Activated CD8-positive, alpha-beta memory T cell treated with anti-CD3 and anti-CD28 coated beads for 4 hours (primary cell): ENCODE measurements at places on chromosomes 1 and 21.
A peak's percentile ranks its signal among the peaks of the same experiment; 100 is the strongest.

DNA sequence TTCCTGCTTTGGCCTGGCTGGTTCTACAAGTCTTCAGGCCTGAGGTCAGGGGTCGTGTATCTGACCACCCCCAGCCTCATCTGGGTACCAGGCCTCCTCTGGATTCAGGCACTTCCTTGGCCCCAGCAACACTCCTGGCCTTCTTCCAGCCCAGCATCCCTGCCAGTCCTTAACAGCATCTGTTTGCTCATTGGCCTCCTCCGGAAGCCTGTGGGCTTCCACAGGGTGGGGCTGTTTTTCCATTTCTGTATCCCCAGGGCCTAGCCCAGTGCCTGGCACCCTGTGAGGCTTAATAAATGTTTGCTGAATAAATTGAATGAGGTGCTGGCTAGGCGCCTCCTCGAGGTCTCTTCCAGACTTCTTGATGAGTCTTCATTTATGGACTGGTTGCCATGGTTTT, 21.5 kb upstream of the GPR37L1 start:
- no peak for DNase-seq

DNA sequence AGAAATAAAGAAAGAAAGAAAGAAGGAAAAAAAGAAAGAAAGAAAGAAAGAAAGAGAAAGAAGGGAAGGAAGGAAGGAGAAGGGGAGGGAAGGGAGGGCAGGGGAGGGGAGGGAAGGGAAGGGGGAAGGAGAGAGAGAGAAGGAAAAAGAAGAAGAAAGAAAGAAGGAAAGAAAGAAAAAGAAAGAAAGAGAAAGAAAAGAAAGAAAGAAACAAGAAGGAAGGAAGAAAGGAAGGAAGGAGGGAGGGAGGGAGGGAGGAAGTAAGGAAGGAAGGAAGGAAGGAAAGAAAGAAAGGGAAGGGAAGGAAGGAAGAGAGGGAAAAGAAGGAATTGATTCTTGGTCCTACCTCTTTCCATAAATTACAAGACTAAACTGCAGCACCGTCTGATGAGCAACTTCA, 186.1 kb downstream of the URB2 start:
- no peak for DNase-seq

DNA sequence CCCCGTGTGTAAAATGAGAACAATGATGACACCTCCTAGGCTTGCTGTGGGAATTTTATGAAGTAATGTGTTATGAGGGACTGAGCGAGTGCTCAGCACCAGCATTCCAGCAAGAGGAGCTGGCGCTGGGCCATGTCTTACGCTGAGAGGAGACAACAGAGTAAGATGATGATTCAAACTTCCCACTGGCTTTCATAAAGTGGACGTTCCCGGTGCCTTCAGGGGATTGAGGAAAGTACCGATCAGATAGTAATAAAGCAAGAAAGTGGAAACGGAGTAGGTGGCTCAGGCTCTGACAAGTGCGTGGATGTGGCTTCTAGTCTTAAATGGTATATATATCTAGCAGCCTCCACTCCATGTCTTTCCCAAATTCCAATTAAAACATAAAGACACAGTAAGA, 23.8 kb downstream of the EPHA10 start:
- DNase-seq, result no peak

- no peak for DNase-seq
Measured at GRCh38 chr1:94490556-94490955, 51.0 kb downstream of the F3 start.

DNA sequence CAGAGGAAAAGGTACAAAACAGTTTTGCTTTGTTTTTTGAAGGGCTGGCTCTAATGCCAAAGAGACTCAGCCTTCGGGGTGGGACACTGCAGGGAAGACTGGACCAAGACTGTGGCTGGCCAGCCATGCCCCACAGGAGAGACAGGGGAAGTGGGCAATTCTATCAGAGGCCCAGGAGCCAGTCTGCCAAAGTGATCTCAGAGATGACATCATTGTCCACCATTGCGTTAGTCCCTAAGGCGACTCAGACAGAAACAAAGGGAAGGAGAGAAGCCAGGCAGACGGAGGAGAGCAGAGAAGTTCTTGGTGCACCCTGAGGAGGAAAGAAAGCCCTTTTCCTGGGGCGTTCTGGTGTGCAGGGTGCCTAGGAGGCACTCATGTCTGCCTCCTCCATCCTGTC, 26.4 kb downstream of the OPTC start:
- DNase-seq, result no peak

DNA sequence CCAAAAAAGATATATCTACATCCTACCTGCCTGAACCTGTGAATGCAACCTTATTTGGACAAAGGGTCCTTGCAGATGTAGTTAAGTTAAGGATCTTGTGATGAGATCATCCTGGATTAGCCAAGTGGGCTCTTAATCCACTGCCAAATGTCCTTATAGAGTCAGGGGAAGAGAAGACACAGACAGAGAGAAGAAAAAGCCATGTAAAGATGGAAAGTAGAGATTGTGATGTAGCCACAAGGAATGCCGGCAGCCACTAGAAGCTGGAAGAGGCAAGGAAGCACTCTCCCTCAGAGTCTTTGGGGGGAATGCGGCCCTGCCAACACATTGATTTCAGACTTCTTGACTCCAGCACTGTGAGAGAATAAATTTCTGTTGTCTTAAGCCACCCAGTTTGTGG, 16.2 kb downstream of the HSD11B1 start:
- no peak for DNase-seq

DNA sequence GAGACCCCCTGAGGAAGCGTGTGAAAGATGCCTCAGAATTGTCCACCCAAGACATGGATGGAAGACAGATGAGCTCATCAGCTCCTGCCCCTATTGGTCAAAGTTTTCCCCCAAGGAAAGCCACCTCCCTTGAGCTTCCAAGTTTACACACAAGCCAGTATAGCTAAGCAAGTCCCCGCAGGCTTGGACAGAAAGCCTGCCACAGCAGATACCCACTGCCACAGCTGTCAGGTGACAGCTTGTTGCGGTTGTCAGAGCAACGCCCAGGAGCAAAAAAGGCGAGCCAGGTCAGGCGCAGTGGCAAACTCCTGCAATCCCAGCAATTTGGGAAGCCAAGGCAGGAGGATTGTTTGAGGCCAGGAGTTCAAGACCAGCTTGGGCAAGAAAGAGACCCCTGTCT, 60.9 kb upstream of the IFNAR2 start:
- DNase-seq, result no peak

- no peak for DNase-seq
Measured at GRCh38 chr1:237864338-237865244, 26.1 kb downstream of the ZP4 start.

GRCh38 chr1:46527474-46528296, 23.8 kb downstream of the KNCN start:
- peak; percentile 33 for DNase-seq

- DNase-seq, result no peak
Measured at GRCh38 chr1:22208268-22208972, 65.5 kb upstream of the WNT4 start.

- DNase-seq, result no peak
Measured at GRCh38 chr1:40155910-40156309, 5.3 kb upstream of the RLF start.

DNA sequence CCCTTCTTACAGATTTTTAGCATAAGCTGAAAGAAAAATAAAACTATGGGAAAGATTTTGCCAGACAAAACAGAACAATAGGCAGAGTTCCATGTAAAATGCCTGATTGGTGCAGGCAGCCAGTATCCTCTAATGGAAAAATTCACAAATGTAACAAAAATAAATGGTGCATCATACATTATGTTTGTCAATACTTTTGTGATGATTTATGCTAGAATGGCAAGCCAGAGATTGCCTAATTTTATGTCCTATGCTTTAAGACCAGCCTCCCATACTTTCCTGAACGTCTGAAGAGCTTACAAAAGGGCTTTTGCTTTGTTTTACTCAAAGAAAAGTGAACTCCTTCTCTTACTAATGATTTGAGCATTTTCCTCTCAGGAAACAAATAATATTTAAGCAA, 81.5 kb upstream of the KCNJ15 start:
- no peak for DNase-seq

DNA sequence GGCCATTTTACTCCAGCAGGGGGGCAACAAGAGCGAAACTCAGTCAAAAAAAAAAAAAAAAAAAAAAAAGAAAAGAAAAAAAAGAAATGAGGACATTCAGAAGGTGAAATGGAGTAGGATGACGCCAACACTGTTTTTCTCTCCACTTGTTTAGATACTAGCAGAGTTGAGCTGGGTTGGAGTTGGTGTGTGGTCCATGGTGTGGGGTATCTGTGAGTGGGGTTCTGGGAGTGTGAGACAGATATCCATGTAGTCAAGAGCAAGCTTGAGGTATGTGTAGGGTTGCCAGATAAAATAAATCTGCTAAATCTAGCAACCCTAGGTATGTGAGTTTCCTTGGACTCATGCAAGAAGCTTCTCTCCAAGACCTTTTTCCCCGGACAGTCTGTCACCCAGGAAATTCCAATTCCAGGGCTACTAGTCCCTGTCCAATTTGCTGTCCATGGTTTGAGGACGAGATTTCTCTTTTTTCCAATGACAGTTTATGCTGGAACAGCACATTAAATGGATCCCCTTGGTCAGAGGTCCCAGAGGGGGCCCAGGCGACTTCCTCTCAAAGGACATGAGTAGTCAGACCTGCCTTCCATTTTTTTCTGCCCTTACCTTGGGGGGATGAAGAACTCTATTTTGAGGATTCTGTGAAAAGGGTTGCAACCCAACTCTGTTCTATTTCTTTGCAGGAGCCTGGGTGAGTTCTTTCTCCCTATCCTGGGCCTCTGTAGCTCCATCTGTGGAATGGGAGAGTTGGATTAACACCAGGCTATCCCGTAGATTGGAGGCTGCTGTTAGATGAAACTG, 2.1 kb upstream of the FOXD2 start:
- DNase-seq, result no peak

DNA sequence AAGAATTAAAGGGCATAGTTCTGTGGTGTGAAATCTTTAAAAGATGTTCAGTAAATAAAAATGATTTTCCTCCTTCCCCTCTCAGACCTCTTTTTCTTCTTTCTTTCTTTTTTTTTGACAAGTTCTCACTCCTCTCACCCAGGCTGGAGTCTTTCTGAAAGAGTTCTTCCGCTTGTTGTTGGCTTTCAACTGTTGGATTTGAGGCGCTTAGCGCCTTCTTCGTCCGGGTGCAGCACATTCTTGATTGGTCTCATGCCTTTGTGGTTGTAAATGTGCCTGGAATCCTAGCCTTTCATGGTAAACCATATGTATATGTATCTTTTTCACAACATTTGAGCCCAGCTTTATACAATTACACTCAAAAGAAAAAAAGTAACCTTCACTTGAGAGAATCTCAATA, 980 bp upstream of the METTL18 start:
- DNase-seq, result no peak

GRCh38 chr1:160121388-160121787, 5.8 kb downstream of the ATP1A2 start:
- DNase-seq, result no peak

DNA sequence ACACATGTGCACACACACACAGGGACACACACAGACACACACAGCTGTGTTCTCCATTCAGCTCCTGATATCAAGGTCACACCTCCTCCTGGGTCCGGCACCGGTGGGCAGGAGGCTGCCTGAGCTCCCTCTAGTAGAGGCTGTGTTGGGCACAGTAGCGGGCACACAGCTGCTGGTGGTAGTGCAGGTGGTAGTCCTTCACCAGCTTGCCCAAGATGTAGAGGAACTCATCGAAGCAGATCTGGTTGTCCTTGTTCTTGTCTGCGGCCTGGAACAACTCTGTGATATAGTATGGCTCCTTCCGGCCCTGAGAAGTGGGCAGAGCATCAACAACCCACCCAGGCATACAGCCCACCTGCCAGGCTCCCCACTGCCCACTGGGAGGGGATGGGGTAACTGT, 5.6 kb upstream of the S100A8 start:
- no peak for DNase-seq

GRCh38 chr21:31408301-31409088, 64.4 kb upstream of the TIAM1 start:
- no peak for DNase-seq

DNA sequence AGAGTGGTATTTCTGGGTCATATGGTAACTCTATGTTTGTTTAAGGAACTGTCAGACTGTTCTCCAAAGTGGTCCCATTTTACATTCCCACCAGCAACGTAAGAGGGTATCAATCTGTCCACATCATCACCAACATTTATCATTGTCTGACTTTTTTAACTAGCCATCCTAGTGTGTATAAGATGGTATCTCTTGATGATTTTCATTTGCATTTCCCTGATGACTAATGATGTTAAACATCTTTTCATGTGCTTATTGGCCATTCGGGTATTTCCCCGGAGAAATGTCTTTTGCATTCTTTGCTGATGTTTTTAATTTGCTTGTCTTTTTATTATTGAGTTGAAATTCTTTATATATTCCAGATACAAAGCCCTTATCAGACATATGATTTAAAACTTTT, 370.1 kb upstream of the NR5A2 start:
- DNase-seq, result no peak

DNA sequence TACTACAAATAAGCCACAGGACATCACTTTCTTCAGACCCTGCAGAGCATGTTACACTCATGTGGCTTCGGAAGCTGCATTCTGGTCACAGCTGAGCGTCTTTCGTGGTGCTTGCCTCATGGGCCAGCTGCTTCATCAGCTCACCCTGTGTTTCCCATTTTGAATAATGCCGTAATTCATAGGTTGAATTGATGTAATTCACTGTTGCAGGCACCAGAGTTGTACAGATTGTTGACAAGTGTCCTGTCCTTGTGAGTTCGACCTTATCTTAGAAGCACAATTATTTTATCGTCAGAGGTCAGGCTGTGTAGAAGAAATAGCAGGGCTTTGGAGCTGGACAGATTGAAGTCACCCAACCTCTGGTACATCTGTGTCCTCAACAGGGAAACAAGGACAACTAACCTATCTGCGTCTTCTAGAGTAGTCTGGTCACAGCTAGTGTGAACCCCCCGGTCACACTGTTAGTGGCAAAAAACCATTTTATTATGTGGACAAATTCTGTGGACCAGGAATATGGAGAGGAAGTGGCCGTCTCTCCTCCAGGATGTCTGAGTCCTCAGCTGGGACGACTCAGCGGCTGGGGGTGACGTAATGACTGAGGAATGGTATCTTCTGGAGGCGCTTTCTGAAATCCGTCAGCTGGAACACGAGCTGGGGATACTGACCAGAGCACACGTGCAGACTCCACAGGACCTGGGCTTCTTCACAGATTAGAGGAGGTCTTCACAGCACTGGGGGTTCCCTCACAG, 17.8 kb downstream of the PKNOX1 start:
- no peak for DNase-seq

DNA sequence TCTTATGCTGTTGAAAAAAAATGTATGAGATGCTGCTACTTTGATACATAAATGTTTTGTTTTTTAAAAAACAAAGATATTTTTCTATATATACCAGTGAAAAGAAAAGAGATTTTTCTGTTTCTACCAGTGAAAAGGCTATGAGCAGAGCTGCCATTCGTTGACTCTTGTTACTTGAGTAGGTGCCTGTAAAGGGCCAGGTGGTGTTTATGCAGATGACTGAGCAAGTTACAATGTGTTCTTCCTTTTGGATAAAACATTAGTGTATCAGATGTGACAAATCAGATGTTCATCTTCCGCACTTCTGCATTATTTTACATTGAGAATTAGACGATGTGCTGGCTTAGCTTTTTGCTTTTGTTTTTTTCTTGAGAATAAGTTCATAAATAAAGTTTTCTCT, 45.4 kb downstream of the BARHL2 start:
- DNase-seq, result no peak
